ENCODE measurements at places on chromosomes 16 and 17.

- no peak for DNase-seq
Measured at GRCh38 chr16:27222249-27223225, 19.2 kb downstream of the KDM8 start.

DNA sequence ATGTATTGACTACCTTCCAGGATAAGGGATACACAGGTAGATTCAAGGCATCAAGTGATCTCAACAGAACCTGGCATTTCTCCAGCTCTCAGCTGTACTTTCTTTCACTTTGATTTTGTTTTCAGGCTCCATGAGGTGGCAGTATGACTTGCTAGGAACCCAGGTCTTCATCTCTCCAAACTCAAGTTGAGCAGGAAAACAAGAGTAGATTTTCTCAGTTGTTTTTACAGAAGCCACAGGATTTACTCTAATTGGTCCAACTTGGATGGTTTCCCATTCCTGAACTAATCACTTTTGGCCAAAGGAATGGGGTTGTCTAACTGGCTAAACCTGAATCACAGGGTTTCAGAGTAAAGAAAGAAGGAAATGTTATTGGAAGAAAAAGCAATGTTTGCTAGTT lies 146.6 kb downstream of the TRIM37 start:
- no peak for DNase-seq

- no peak for DNase-seq
Measured at GRCh38 chr17:17874478-17874877, 37.7 kb upstream of the SREBF1 start.

- no peak for DNase-seq
Measured at GRCh38 chr17:48561884-48562810, 16.0 kb downstream of the HOXB4 start.

- peak; percentile 31 for DNase-seq
Measured at GRCh38 chr17:31413081-31413799, 21.8 kb downstream of the RAB11FIP4 start.

- DNase-seq, result no peak
Measured at GRCh38 chr16:11679250-11679649, 11.0 kb downstream of the SNN start.
